Stimulated activated CD4-positive, alpha-beta T cell treated with anti-CD3 and anti-CD28 coated beads, Interleukin-1b, Interleukin-23, amount 100 ng/mL, for 48 hours (primary cell): ENCODE measurements at places on chromosomes 6 and 20.

- no peak for DNase-seq
Observed at GRCh38 chr20:36130390-36130789, 24.1 kb upstream of the EPB41L1 start.

- DNase-seq, result no peak
Observed at GRCh38 chr6:27829453-27830211, 82.6 kb downstream of the OR2B2 start.

DNA sequence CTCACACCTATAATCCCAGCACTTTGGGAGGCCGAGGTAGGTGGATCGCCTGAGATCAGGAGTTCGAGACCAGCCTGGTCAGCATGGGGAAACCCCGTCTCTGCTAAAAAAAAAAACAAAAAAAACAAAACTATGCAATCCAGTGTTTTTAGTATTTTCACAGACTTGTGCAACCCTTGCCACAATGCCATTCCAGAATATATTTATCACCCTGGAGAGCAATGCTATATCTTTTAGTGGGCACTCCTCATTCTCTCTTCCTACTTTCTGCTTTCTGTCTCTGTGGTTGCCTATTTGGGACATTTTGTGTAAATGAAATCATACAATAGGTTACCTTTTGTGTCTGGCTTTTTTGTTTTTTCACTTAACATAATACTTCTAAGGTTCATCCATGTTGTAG, 39.1 kb upstream of the MROH8 start:
- DNase-seq, result no peak

GRCh38 chr6:40499215-40499614, 87.9 kb downstream of the LRFN2 start:
- no peak for DNase-seq

- no peak for DNase-seq
Observed at GRCh38 chr20:13251904-13252297, 30.8 kb downstream of the ISM1 start.

DNA sequence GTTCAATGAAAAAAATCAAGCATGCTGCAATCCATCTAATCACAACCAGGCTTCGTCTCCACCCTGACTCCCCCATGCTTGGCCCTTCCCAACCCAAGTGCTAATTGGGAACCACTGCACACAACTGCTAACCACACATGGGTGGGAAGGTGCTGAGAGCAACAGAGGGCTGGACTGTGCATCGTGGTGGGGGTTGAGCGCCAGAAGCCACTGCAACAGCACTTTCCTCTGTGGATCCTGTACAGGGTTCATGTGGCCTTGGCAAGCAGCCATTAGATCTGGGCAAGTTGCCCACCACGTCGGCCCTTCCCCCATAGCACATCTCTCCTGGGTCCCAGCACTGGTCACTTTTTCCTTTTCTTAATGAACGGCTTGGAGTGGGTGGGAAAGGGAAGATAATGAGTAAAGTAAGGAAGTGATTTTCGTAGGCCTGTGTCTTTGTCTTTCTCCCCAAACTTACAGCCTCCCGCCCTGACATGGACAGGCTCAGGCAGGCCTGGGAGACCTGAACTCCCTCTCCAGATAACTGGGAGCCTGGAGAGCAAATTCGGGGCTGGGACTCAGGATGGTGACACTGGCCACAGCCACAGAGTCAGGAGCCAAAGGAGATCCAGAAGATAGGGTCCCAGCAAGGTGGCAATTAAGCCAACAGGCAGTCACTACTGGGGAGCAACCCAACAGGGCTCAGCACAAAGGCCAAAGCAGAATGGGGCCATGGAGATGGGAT, 34.4 kb upstream of the MRPS10 start:
- no peak for DNase-seq

GRCh38 chr6:111162504-111162903, 75.2 kb downstream of the SLC16A10 start:
- DNase-seq, result no peak

- DNase-seq, result peak; percentile 79
Observed at GRCh38 chr6:14665827-14666724, 548.5 kb downstream of the CD83 start.

GRCh38 chr20:49185071-49185761, 2.9 kb downstream of the STAU1 start:
- DNase-seq, result no peak

GRCh38 chr6:11160199-11160598, 48.7 kb upstream of the ERVFRD-1 start:
- no peak for DNase-seq

DNA sequence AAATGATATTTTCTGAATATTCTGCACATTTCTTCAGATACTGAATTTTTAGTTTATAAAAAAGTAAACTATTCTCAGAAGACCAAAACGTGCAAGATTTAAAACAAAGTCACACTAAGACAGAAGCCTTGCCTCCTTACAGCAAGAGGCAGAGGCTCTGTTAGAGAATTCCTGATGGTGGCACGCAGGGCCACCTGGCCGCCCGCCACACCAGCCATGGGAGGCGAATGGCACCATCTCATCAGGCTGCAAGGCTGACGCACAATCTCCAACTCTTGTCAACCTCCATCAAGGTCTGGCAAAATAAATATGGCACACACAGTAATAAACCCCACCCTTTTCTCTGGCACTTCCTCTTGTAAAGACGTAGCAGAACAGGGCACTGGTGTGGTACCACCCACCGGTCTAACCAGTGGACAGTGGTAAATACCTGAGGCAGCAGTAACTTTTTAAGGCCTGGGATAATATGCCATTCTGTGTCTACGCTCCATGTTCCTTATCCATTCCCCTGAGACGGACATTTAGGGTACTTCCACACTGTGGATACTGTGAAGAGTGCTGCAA, 111.4 kb downstream of the WDR27 start:
- no peak for DNase-seq

DNA sequence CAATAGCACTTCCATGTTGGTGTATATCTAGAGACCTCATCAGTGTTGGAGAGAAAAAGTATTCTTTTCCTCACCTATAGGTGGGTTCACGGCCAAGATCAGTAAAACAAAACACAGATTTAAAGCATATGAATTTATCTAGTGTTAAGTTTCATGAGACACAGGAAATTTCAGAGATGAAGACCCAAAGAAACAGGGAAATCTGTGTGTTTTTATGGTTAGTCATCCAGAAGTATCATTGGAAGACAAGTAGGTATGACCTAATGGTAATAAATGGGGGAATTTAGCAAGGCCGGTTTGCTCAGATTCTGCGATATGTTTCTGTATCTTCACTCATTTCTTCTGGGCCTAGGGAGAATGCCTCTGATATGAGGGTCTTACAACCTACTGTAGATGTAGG, 419.6 kb upstream of the MARCKS start:
- DNase-seq, result no peak

- no peak for DNase-seq
Observed at GRCh38 chr6:42236682-42237473, 19.2 kb upstream of the MRPS10 start.

GRCh38 chr6:158509465-158509864, 50.4 kb upstream of the TMEM181 start:
- no peak for DNase-seq
